ENCODE measurements at places on chromosomes 16 and 17.

DNA sequence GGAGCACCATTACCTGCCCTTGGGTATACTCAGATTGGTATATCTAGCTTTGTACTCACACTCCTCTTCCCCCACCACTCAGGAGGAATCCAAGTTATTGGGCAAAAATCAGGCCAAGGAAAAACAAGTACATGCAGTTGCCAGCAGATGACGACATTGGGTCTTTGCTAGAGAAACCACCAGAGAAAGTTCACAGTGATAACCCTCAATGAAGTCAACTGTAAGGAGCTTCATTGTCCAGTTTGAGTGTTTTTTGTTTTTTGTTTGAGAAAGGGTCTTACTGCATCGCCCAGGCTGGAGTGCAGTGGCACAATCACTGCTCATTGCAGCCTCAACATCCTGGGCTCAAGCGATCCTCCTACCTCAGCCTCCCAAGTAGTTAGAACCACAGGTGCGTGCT, 34.6 kb upstream of the TOX3 start:
- DNase-seq: no peak

DNA sequence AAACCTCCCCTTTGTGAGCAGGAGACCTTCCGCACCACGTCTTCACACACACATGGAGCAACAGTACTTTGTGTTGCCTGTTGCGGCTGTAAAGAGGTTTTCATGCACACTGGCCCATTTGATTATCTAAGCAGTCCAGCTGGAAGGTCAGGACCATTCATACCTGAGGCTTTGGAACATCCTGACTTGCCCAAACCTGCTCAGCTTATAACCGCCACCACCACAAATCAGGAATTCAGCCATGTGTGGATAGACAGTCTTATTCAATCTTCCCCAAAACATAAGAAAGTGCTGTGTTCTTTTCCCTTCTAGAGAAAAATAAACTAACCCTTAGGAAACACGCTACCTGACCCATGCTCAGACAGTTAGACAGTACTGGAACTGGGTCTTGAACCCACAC, 81.6 kb upstream of the XYLT1 start:
- no peak for DNase-seq

DNA sequence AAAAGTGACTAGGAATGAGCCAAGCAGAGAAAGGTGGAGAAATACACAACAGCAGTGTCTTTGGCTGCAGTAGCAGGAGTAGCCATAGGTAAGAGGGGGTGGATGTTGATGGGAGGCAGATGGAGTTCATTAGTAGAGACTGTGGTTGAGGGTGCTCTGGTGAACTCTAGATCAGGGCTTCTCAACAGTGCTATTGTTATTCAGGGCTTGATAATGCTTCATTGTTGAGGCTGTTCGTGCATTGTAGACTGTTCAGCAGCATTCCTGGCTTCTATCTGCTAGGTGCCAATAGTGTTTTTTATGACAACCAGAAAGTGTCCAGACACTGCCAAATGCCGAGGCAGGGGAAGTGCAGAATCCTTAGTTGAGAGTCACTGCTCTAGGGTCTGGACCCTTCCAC, 3.6 kb downstream of the ALKBH5 start:
- DNase-seq: peak; percentile 26

DNA sequence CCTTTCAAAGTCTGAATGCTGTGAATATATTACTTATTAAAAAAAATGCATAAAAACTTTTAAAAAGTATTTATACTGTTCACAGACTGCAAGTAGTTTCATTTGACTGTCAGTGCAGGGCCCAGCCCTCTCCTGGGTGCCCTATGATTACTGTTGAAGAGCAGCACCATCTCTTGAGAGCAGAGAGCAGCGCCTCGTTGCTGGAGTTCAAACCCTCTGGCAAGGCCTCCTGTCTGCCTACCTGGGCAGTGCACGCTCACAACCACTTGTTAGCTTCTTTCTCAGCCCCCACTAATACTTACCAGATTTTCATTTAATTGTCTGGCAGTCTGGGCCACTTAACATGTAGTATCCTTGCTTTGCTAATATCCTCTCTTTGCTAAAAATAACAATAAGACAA, 233.4 kb downstream of the PHKB start:
- DNase-seq: no peak

DNA sequence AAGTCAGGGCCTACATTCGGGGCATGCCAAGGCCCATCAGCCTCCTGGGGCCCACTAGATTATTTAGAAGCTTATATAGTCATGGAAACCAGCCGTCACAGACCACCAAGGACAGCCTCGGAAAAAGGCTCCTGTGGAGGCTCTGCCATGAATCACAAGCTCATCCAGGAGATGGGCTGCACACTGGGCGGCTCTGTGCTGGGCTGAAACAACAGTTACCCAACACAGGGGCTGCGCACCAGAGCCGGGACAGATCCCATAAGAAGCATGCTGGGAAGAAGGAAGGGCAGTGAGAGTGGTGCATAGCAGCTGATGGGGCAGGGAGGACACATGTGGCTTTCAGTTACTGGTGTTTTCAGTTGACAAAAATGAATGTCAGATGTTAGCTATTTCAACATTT, 67.7 kb upstream of the GSG1L start:
- no peak for DNase-seq

- no peak for DNase-seq
Measured at GRCh38 chr17:45313996-45314740, 2.7 kb downstream of the MAP3K14 start.

DNA sequence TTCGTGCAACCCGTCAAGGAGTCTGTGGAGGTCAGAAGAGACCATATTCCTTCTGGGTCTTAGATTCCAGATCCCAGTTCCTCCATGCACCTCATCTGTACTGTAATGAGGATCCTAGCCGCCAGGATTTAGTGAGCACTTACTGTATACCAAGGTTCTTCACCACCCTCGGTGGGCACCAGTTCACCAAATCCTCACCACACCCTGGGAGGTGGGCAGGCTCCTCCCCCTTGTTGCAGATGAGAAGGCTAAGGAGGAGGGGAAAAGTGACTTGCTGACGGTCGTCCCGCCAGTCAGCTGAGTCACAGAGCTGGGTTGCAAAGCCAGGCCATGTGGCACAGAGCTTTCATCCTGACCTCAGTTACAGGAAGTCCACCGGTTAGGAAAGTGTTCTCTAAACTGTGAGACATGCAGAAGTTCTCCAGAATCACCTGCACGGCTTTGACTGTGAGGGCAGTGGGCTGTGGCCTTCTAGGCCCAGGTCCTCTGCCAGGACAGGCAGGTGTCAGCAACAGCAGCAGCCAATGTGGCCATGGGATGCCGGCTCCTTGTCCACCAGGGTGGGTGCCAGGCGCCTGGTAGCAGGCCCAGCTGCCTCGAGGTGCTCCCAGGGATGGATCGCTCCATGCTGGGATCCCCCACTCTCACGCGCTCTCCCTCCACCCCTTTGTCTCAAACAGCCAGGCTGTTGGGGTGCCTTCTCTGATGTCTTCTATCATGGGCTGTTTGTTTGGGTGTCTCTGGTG, 240.3 kb upstream of the GSE1 start:
- peak; percentile 66 for DNase-seq

GRCh38 chr16:77437859-77438258, 3.0 kb upstream of the ADAMTS18 start:
- DNase-seq: no peak

- peak; percentile 34 for DNase-seq
Measured at GRCh38 chr16:2952679-2953078, 11.4 kb upstream of the KREMEN2 start.

DNA sequence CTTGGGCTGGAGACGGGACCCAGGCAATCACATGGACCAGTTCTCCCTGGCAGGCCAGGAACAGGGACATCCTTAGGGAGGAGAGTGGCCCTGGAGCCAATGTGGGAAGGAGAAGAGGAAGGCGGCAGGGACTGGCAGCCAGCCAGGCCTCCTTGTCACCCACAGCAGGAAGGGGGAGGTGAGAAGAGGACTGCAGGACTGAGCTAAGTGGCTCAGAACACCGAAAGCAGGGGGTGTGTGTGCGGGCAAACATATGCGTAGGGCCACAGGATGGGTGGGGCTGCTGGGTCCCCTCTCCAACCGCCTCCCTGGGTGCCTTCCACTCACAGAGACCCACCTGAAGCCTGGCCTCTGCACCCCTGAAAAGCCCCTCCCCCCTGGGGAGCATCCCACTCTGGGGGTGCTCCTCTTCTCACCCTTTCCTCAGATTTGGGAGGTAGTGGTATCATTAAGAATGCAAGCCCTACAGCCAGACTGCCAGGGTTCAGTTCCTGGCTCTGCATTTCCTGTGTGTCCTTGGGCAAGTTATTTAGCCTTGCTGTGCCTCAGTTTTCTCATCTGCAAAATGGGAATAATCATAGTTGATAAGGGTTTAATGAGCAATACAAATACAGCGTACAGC, 8.1 kb downstream of the PNMT start:
- DNase-seq: no peak
